ENCODE measurements at places on chromosomes 4 and X.

GRCh38 chrX:68763481-68763880 lies 65.3 kb upstream of the EFNB1 start:
- no peak for DNase-seq

- DNase-seq: no peak
Observed at GRCh38 chr4:128810331-128810870, 901 bp downstream of the JADE1 start.

DNA sequence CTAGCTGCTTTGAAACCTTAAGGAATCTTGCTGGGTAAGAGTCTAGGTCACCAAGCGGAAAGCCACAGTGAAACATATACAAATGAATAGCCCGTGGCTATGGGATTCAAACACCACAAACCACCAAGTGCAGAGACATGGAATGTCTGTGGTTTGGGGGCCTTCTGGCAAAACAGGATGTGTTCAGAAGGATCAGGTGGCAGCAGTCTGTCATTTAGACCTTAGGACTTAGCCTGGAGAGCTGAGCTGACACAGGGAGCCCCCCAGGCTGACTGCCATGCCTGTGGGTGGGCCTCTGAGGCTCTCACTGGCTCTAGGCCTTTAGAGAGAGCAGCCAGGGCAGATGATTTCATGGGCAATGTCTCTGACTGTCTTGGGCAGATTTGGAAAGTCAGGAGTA lies 225.6 kb downstream of the FBXW7 start:
- DNase-seq: no peak

GRCh38 chrX:56729152-56729850 lies at the start of gene NBDY:
Gene NBDY (plus strand): TSS chrX:56729243. CDS start chrX:56729354, 111 bp downstream.
- DNase-seq: no peak

- DNase-seq: no peak
Observed at GRCh38 chrX:17521871-17522693, 147.1 kb downstream of the NHS start.

- no peak for DNase-seq
Observed at GRCh38 chr4:78612398-78613178, 61.0 kb downstream of the ANXA3 start.

- DNase-seq: no peak
Observed at GRCh38 chr4:71474731-71475130, 135.9 kb downstream of the SLC4A4 start.

GRCh38 chr4:81399306-81400086 lies 72.2 kb downstream of the RASGEF1B start:
- DNase-seq: no peak

- DNase-seq: no peak
Observed at GRCh38 chr4:65386927-65387326, 283.4 kb downstream of the EPHA5 start.

GRCh38 chr4:64399313-64400109 lies 9.7 kb downstream of the TECRL start:
- no peak for DNase-seq

GRCh38 chr4:140052050-140052449 lies 101.9 kb downstream of the MAML3 start:
- DNase-seq: no peak

GRCh38 chrX:150849486-150849885 lies 49.0 kb downstream of the CD99L2 start:
- no peak for DNase-seq

DNA sequence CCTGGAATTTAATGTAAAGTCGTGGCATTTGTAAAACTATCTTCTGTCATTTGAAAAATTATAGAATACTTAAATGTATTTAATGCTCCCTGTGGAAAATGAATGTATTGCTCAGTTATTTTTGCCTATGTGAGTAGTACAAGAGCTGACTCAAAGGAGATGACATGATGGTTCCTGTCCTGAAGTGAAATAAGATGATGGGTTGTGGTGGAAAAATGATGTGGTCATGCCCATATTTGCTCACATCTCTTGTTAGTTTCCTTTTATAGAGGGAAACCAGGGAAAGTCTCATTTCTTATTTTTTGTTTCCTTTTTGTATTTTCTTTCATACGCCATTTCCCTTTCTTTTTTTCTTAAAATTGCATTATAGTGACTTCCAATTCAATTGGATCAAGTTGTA lies 23.7 kb downstream of the PLS3 start:
- DNase-seq: no peak

- DNase-seq: no peak
Observed at GRCh38 chr4:102036619-102037376, 246.3 kb downstream of the BANK1 start.

DNA sequence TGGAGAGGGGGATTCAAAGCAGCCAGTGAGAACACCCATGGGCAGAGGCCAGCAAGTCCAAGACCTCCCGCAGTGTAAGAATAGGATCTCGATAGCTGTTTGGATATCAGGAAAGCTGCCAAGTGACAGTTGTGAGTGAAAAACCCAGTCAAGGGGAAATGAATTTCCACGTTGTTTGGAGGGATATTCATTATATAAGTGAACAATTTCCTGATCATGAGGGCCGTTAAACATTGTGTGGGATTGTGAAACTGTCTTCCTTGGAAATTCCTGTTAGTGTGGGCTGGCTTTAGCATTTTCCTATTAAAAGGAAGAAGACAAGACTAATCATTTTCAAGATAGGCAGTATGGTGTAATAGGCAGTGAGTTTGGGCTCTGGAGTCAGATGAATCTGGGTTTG lies 15.0 kb downstream of the CLDN2 start:
- DNase-seq: no peak

DNA sequence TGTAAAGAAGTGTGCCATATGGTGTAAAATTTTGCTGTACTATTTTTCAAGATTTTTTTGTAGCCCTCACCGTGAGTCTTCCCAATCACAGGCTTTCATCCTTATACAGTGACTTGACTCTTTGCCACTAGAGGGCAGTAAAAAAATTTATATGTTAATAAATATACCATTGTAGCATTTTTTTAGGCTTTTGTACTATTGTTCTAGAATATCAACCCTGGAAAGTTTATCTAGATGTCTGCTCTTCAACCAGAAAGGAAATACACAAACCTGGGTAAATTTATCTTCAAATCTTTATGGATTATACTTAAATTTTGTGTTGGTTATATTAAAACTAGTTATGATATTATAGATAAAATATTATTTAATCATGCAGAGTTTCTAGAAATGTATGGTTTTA lies 235.3 kb downstream of the TENM3 start:
- DNase-seq: peak; percentile 44

GRCh38 chr4:53141308-53141707 lies 224.6 kb downstream of the SCFD2 start:
- no peak for DNase-seq

All from NCI-H1417 treated with DMSO at 0.1 percent for 48 hours (cell line).